Psoas muscle (tissue), 8 donors: ENCODE measurements at places on chromosomes 1 and 21. TPM values are rescaled to one million over a fixed set of nuclear protein-coding genes. Genes with fewer than 3 reads are reported as not detected.

- DNase-seq, result no peak
Observed at GRCh38 chr1:96955307-96956012, 233.9 kb downstream of the PTBP2 start.

Gene CLCA4
- total RNA-seq, result not detected

GRCh38 chr1:199551967-199552565, 475.4 kb upstream of the NR5A2 start:
- no peak for DNase-seq

DNA sequence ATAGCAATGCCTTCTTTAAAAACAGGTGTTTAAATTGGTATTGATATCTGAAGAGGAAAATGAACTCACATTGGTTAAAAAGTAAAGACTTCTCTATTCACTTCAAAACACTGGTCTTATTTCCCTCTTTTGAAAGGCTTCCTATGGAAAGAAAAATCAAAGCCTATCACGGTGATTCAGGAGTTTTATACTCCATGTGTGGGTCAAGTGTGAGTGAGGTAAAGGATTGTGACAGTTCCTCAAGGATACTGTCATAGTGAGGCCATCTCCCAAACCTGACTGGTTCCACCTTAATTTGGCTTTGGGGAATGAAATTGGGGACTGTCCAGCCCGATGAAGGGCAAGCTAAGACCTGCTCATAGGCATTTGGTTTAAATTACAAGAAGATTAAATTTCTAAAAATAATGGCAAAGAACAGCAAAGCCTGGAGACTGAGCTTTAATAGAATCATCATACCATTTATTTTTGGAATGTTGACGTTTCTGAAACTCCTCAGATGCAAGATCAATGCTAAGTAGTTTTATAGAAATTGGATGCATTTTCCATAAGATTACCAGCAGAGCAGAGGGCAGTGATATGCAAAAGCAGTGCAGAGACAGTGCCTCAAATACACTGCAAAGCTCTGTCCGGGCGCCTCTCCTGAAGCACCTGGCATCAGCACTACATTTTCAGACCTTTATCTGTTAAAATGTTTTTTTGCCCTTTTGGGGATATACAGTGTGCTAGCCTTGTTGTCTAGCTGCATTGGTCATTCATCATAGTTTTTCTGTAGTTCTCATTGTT, 302.1 kb upstream of the SGIP1 start:
- no peak for DNase-seq

Gene KCNK1
- 0.38 TPM for total RNA-seq

Gene ZNF691
- total RNA-seq, result 7.0 TPM

Gene PLA2G2C
- total RNA-seq, result not detected

Gene SLC2A5
- 12.8 TPM for total RNA-seq

- DNase-seq, result no peak
Observed at GRCh38 chr1:152658649-152659048, 4.5 kb upstream of the LCE2D start.

DNA sequence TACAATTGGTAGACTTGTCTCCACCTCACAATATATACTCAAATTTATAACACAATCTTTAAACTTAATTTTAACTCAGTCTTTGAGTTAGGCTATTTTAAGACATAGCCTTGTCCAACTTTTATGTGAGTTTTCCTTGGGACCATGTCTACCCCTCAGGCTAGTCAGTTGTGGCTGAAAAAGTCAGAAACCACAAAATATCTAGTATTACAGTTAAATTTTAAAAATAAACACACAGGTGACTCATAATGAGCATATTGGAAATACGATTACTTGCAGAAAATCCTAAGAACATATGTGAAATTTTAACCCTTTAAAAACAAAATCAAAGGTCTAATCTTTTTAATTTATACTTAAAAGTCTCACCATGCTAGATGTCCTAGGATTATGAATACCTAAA, 4.8 kb upstream of the ASB17 start:
- DNase-seq, result no peak

- no peak for DNase-seq
Observed at GRCh38 chr1:93715529-93716126, 34.0 kb upstream of the BCAR3 start.

- DNase-seq, result no peak
Observed at GRCh38 chr1:28864695-28865094, 49.7 kb upstream of the EPB41 start.

DNA sequence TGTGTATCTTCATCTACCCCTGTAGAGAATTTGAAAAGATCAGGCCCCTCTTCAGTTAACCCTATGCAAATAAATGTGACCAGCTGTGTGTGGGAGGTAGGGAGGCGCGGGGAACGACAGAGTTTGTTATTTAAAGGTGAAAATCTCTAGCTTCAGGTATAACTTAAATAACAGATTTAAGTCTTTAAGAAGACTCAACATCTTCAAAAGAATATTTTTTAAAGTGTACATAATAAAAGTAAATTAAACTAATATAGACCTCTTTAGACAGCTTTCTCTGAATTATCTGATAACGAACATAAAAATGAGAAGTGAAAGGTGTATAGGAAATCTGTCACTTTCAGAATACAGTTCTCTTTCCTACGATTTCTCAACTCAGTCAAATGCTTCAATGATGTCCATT, 16.0 kb downstream of the ANGPTL3 start:
- DNase-seq, result no peak

DNA sequence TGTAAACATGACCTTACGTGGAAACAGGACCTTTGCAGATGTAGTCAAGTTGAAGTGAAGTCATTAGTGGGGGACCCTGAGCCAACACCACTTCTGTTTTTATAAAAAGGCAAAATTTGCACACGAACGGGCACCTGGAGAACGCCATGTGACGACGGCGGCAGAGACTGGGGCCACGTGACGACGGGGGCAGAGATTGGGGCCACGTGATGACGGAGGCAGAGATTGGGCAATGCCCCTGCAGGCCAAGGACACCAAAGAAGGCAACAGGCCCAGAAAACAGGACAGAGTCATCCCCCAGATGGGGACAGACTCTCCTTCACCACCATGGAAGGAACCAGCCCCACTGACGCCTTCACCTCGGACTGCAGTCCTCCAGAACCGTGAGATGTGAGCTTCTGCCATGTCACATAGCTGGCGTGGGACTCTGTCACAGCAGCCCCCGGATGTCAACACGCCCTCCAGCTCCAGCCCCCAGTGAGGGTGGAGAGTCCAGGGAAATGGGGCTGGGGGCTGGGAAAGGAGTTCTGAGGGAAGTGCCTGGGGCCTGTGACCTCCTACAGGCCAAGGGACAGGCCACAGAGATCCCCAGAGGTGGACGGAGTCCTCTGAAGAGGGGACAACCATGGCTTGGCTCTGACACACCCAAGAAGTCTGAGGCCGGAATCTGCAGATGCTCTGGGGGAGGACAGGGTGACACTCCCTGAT, 4.0 kb downstream of the KRTAP12-4 start:
- no peak for DNase-seq

GRCh38 chr1:31991182-31991581, 22.5 kb upstream of the KHDRBS1 start:
- DNase-seq, result no peak

DNA sequence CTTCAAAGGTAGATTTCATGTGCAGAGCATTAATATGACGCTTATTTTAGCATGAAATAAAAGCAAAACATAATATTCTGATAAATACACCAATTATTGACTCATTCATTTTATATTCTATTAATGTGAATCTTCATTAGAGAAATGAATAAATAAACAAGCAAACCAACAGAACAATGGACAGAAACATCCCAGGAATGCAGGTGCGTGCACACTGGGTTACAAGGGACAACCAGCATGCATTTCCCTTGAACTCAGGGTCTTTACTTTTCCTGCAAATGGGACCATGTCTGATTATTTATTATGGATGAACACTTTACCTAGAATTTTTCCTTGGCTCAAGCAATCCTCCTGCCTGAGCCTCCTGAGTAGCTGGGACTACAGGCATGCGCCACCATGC, 13.5 kb downstream of the LRRC53 start:
- DNase-seq, result no peak

GRCh38 chr1:227946624-227947385, 927 bp downstream of the WNT9A start:
- peak; percentile 90 for DNase-seq

DNA sequence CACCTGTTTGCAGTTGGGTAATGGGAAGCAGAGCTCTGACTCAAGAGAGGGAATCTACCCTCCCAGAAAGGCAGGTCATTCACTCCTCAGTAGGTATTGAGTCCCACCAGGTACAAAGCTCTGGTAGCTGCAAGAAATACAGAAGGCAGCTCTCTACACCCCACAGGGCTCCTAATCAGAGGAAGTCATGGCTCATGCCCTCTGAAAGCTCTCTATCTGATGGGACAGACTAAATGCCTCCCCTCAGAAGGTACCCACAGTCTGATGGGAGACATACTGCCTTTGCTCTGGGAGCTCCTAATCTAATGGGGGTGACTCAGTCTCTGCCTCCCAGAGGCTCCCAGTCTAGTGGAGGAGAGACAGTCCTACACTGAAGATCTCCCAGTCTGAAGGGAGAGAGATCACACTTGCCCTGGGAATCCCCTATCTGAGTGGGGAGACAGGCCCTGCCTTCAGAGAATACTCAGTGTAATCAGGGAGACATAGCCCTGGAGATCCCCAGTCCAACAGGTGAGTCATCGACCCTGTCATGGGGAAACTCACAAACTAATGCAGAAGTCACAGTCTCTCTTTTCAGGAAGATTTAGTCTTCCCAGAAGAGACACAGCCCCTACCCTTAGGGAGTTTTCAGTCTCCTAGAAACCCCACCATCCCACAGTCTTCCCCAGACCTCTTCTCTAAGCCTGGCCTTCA, 23.7 kb downstream of the CAMK1G start:
- DNase-seq, result no peak

GRCh38 chr1:233294913-233295236, 650 bp downstream of the PCNX2 start:
- no peak for DNase-seq

DNA sequence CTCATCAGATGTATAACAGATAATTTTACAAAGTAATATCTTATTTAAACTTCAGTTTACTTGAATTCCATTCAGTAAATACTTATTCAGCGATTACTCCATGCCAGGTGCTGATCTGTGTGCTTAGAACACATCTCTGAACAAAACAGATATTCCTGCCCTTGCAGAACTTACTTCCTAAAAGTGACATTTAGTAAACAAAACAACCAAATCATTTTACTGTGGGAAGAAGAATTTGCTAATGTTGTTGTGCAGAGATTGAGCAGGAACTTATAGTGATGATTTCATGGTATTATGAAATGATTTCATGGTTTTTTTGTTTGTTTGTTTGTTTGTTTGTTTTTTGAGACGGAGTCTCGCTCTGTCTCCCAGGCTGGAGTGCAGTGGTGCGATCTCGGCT, 39.3 kb upstream of the WLS start:
- no peak for DNase-seq

DNA sequence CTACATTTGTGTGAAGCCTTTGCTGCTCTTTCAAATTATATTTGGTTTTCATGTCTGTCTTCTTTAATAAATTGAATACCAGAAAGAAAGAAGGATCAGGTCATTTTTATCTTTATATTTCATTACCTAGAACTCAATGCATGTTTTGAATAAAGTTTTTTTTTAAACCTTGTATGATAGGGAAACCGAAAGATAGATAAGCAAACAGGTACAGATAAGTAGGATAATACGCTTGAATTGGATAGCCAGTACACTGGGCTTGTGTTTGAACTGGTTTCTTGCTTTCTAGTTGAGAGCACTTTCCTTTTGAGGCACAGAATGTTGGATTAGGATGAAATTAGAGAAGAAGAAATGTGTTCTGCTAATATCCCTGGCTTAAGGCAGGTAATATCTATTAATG, 46.9 kb downstream of the PKN2 start:
- DNase-seq, result no peak

DNA sequence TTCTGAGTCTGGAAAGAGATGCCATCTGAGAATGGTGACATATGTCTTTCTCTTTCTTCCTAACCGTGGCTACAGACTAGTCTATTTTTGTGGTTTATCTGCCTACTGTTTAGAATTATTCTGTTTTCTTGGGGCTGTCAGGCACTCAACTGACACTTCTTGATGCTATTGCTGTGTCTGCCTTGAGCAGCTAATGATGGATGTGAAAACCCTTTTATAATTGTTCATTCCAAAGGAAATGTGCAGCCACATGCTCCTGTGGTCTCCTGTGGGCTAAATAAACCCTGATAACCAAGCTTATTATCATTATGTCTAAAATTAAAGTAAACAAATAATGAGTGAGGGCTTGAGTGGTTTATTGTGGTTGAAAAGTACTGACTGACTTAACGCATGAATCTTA, 52.7 kb upstream of the CXADR start:
- DNase-seq, result no peak

DNA sequence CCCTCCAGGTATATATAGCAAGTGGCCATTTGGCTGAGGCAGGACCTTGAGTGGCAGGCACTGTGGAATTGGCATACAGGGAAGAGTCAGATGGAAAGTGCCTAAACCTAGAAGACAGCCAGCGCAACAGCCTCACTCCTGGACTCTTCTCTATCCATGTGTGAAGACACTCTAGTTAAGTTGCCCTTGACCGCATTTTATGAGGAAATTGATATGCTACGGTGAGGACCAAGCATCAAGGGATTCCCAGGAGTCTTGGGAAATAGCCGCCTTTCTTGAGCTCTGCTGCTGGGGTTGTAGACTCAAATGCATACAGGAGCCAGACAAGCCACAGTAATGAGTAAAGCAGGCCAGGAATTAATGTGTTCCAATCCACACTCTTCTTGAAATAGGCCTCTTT, 145.9 kb upstream of the KAZN start:
- no peak for DNase-seq

DNA sequence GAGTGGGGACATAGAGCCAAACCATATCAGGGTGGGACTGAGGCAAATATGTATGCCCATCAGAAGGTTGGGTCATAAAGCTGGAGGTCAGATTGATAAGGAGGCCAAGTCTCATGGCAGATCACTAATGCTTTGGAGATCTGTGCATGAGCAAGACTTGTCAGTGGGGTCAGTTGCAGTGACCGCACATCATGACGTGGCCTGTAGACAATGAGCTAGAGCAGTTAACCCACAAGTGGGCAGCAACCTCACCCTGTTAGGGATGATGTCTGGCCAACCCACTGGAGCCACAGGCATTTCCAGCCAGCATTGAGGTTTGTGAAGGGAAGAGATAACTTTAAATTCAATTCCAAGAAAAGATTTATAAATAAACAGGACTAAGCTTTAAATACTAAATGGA, 66.7 kb downstream of the XCL1 start:
- DNase-seq, result no peak

GRCh38 chr1:61579802-61580201, 145.1 kb downstream of the TM2D1 start:
- DNase-seq, result no peak

DNA sequence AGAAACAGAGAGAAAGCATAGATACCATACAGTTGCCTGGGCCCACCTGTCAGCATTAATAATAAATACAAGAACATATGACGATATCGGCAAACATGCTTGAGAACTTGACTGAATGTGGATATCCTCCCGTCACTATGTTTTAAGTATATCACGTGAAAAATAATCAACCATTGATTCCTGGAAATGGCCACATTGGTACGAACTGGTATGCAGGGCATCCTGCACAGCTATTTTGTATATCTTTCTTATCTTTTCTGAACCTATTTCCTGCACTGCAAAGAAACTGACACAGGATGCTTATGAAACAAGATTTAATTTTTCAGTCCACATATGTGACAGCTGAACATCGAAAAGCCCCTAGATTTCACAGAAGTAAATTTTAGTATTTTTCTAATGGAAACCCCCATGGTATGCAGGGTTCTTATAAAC, 22.8 kb upstream of the RGS1 start:
- no peak for DNase-seq
